Stimulated activated effector memory CD8-positive, alpha-beta T cell treated with anti-CD3 and anti-CD28 coated beads, Interleukin-12 subunit alpha, Interleukin-12 subunit beta, amount 100 ng/mL, for 72 hours (primary cell): ENCODE measurements at places on chromosomes 12 and 14.

GRCh38 chr12:71160585-71160984 is 2.8 kb upstream of the TSPAN8 start:
- no peak for DNase-seq

GRCh38 chr14:61203081-61203753 is 77.9 kb downstream of the TMEM30B start:
- DNase-seq = no peak

DNA sequence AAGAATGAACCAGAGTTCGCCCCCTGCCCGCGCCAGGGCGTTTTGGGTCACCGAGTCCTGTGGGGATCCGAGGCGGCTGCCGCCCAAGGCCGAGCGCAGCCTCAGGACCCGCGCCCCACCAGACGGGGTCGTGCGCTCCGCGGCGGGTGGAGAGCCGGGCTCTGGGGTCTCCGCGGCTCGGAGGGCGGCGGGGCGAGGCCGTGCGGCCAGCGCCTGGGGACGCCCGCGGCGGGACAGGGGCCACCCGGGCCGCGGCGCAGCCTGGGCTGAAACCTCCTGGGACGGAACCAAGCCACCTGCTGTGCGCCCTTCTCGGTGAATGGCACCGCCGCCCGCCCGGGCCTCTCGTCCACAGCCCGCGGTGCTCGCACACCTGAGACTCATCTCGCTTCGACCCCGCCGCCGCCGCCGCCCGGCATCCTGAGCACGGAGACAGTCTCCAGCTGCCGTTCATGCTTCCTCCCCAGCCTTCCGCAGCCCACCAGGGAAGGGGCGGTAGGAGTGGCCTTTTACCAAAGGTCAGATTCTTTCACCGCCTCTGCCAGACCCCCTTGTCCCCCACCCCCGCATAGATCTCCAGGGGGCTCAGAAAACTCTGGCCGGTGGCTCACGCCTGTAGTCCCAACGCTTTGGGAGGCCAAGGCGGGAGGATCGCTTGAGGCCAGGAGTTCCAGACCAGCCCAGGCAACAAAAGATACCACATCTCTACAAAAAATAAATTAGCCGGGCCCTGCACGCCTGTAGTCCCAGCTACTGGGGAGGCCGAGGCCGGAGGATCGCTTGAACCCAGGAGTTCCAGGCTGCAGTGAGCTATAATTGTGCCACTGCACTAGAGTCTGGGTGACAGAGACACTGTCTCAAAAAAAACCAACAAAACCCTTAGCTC is 901 bp downstream of the B3GNT4 start:
- DNase-seq = no peak

GRCh38 chr14:23381871-23382270 is 5.0 kb downstream of the CMTM5 start:
- DNase-seq = no peak

- no peak for DNase-seq
Measured at GRCh38 chr12:120126635-120127005, 10.1 kb upstream of the RAB35 start.

GRCh38 chr14:41868396-41868795 is 261.7 kb downstream of the LRFN5 start:
- DNase-seq = no peak

- DNase-seq = no peak
Measured at GRCh38 chr12:23083267-23083666, 458.3 kb downstream of the ETNK1 start.

GRCh38 chr14:85280074-85280473 is 249.9 kb upstream of the FLRT2 start:
- DNase-seq = no peak

GRCh38 chr12:100199023-100199346 is 1.6 kb upstream of the ACTR6 start:
- no peak for DNase-seq

GRCh38 chr12:108567406-108568337 is 5.3 kb downstream of the ISCU start:
- no peak for DNase-seq

DNA sequence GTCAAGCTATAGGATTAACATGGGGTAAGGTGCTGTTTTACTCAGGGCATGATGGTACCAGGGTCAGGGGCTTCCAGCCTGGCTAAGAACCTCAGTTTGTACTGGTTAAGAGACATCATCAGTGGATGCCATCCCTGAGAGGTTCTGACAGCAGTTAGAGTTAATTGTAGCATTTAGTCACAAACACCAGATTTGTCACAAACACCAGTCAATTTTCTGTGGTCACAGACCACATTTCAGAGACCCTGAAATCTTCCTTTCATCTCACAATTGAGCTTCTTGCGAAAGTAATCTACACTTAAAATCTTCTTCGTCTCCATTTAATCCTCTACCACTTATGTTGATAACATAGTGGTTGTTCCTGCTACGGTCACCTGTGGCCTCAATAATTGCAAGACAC is 143.0 kb upstream of the EGLN3 start:
- DNase-seq = no peak

DNA sequence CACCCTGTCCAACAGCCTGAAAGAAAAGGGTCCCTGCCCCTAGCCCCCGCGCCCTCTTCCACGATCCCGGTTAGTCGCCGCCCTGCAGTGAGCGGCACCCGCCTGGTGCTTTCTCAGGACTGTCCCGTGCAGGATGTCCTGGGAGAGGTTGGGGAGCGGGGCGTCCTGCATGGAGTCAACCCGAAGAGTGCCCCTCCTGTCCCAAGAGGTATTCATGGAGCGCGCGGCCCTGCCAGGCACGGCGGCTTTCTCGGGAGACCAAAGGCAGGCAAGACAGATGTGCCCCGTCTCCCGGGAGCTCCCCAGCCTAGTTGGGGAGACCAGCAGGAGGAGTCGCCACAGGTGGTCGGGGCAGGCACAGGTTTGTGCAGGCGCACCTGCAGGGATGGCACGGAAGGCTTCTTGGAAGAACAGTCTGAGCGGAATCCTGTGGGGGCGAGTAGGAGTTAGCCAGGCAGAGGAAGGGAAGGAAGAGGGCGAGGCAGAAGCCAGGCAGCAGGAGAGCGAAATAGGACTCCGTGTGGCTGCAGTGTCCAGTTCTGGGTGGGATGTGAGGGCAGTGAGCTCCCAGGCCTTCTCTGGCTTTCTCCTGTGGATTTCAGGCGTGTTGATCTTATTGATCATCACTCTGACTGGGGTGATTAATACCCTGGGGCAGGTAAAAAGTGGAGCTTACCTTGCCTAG is 723 bp downstream of the SIVA1 start:
- no peak for DNase-seq

- no peak for DNase-seq
Measured at GRCh38 chr14:30162066-30162465, 234.4 kb upstream of the PRKD1 start.

- no peak for DNase-seq
Measured at GRCh38 chr12:62190689-62191490, 69.3 kb upstream of the USP15 start.

DNA sequence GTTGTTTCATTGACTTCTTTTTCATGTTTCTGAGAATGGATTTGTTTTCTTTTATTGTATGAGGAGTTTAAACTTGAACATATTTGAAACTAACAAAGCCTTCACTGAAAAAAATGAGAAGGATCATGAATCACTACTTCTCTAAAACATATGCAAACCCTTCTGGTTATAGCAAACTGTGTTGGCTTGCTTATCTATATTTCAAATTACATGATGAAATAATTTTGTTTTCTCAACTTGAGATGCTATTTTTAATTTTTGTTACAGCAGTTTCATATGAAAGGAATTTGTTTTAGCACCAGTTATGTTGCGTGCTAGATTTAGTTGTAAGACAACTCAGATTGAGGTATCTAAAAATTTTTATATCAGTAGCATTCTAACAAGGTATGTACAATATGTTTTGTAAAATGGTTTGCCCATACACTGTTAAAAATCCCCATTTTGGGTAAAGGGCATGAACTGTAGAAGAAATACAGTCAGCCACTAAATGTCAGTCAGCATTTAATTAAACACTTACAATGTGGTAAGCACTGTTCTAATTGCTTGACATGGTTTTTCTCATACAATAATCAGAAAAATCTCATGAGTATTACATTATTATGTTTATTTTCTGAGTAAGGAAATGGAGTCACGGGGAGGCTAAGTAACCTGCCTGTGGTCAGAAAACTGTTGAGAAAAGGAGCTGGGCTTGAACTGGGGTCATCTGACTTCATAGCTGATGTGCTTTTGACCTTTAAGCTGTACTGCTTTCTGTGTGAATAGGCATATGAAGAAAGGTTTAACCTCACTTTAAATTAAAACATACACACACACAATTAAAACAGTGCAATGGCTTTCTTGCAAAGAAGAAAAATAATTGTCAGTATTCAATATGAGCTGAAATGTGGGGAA is 105.7 kb downstream of the PLEKHA5 start:
- no peak for DNase-seq
